Retina (tissue), 1 donor: ENCODE measurements at places on chromosomes 4 and X.

GRCh38 chr4:114980932-114981708, 132.3 kb downstream of the NDST4 start:
- no peak for DNase-seq

DNA sequence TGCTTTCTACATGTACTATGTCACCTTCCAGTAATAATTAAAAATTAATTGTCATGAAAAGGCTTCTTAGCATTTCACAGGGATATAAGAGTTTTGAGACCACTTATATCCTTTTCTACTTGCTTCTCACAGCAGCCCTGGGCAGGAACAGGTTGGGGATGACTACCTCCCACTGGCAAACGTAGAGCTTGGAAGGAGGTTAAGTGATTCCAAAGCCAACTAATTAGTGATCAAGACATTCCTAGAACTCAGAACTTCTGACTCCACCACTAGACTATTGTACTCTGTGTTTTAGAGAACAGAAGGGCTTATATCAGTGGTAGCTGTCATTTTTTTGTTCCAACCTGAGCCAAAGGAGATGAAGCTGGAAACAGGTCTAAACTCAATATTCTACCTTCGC, 364.5 kb upstream of the BOD1L1 start:
- no peak for DNase-seq

- DNase-seq: no peak
Observed at GRCh38 chr4:164221631-164222030, 532.3 kb upstream of the SMIM31 start.

- no peak for DNase-seq
Observed at GRCh38 chr4:52979020-52979419, 116.9 kb downstream of the RASL11B start.

DNA sequence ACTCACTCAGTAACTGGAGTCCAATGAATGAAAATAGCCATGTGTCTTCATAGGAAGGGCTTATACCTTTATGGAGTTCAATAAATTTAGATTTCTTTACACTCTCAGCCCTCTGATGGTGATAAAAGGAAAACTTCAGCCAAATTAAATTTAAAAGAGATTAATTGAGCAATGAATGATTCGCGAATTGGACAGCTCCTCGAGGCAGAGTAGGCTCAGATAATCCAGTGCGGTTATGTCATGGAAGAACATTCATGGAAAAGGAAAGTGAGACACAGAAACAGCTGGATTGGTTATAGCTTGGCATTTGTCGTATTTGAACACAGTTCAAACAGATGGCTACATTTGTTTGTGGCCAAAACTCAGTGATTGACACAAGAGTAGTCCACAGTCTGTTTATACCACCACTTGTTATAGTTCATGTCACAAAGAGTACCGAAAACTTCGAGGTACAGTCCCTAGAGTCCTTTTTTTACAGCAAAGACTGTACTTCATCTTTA, 54.6 kb upstream of the TACR3 start:
- no peak for DNase-seq

DNA sequence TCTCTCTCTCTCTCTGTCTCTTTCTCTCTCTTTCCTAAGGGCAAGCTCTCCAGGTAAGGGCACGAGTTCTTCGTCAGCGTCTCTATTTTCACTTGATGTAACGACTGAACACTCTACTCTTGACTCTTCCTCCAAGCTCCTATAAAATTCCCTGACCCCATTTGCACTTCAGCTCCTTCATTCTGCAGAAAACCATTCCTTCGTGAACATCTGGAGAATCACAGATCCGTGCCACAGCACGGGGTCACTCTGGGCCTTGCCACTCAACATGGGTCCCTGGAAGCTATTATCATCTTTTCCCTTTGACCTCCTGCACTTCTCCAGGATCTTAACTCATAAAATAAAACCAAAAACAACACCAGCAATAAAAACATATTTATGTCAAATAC, 112.0 kb upstream of the LNX1 start:
- no peak for DNase-seq

- peak; percentile 25 for DNase-seq
Observed at GRCh38 chr4:184444953-184445309, 29.4 kb downstream of the IRF2 start.

GRCh38 chr4:164251257-164251656, 502.7 kb upstream of the SMIM31 start:
- DNase-seq: no peak

GRCh38 chrX:110317061-110317819, 645 bp downstream of the AMMECR1 start:
- DNase-seq: peak; percentile 32

GRCh38 chr4:155774033-155774432, 15.2 kb downstream of the GUCY1B1 start:
- DNase-seq: no peak

- DNase-seq: peak; percentile 86
Observed at GRCh38 chr4:47837094-47837907, 566 bp downstream of the CORIN start.

GRCh38 chr4:98626350-98626749, 32.1 kb downstream of the TSPAN5 start:
- no peak for DNase-seq

DNA sequence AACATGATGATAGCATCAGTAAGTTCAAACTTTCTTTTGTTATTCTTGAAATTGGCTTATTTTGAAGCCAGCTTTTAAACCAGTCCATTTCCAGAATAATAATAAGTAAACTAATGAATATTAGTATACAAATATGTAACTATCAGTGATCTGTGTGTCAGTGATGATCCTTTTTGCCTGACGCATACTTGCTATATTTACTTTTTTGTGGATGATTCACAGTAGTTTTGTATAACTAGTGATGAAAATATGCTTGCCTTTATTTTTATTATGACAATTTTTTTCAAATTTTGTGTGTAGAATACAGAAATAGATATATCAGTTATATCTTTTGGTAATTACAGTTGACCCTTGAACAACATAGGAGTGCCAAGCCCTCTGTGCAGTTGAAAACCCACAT, 49.5 kb downstream of the USP53 start:
- DNase-seq: no peak

DNA sequence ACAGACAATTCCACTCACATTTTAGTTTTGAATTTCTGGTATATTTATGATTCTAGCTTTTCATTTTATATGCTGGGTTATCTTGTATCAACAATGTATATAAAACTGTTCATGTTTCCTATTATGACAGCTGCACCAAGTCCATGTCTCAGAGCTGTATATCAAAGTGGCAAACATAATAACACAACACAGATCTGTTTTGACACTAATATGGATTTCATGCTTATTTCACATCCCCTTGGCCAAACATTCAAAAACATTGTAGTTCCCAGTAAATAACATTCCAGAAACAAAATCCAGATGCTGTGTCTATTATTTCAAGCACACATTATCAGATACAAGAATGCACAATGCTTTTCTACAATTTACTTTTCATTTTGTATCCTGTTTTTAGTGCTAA, 380.6 kb upstream of the MAGEB2 start:
- no peak for DNase-seq

GRCh38 chrX:47283015-47283771, 50.4 kb downstream of the USP11 start:
- peak; percentile 58 for DNase-seq

- DNase-seq: no peak
Observed at GRCh38 chrX:55648434-55648833, 25.2 kb downstream of the FOXR2 start.
